ENCODE measurements at places on chromosomes 12 and 14.

GRCh38 chr12:176321-177181, 37.4 kb downstream of the SLC6A12 start:
- DNase-seq, result no peak

DNA sequence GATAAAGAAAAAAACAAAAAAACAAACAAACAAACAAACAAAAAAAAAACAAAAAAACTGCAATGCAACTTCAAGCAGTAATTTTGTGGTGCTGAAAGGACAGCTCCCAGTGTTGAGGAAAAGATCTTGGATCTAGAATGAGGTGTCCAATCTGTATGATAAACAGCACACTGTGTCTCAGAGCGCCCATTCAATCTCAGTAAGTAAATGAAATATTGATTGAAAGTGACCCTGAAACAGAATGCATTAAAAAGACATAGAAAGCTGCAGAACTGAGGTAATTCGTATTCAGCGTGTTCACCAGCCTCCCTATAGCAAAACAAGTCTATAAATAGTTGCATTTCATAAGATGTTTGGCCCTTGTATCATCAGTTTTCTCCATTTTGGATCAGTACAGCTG, 153.0 kb downstream of the NOVA1 start:
- no peak for DNase-seq

DNA sequence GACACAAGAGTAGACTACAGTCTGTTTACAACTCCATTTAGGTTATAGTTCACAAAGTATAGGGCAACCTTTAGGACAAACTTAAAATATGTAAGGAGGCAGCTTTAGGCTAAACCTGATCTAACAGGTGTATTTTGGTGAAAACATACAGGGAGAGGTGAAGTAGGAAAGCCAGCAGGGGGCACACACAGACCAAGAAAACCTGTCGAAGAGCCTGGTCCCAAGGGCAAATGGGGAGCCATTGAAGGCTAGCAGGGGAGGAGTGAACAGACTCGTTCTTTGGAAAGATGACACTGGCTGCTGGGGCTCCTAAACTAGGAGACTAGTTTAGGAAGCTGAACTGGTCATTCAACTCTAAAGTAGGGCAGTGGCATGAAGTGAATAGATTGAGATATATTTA, 138.8 kb upstream of the WSCD2 start:
- DNase-seq, result no peak

GRCh38 chr14:64778104-64778754, 74.0 kb downstream of the PLEKHG3 start:
- no peak for DNase-seq

GRCh38 chr12:7806863-7807487, 17.8 kb downstream of the NANOG start:
- peak; percentile 38 for DNase-seq

DNA sequence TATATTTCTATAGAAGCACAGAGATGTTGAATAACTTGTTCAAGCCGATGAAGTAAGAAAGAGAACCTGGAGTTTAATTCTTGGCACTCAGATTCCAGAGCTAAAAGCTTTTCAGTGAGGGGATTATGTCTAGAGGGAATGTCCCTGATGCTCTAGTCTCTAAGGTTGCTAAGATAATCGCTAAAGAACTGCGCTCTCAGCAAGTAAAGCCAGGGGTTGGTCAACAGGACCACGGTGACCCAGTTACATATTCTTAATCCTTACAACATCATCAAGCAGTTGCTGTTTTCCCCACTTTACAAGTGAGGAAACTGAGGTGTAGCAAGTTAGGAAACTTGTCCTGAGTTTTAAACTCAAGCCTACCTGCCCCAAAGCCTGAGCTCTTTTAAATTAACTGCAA, 110.8 kb downstream of the DAD1 start:
- no peak for DNase-seq

GRCh38 chr14:48373981-48374380, 698.6 kb upstream of the MDGA2 start:
- no peak for DNase-seq

GRCh38 chr12:88644946-88645702, 64.9 kb upstream of the KITLG start:
- DNase-seq, result no peak

GRCh38 chr14:47154276-47154797, 502.8 kb upstream of the RPL10L start:
- DNase-seq, result no peak

GRCh38 chr14:40312296-40312695, 880.1 kb upstream of the FBXO33 start:
- DNase-seq, result no peak

DNA sequence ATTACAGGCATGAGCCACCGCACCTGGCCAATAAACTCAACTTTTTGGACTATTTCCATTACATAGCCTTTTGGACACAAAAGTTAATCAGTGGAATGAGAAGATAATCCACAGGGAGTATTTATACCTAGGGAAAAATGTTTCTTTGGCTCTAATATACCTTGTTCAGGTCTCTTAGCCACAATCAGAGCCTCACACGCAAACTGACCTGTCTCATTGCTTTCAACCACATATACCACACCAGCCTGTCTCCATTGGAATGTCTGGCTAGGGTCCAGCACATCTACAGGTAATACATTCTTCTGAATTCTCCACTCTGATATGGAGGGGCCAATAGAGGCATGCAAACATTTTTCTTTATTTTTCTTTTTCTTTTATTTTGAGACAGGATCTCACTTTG, 3.8 kb upstream of the RBMS2 start:
- no peak for DNase-seq

GRCh38 chr12:119117936-119118335, 60.8 kb upstream of the HSPB8 start:
- no peak for DNase-seq

GRCh38 chr12:106760184-106760531, 14.3 kb upstream of the RIC8B start:
- no peak for DNase-seq

DNA sequence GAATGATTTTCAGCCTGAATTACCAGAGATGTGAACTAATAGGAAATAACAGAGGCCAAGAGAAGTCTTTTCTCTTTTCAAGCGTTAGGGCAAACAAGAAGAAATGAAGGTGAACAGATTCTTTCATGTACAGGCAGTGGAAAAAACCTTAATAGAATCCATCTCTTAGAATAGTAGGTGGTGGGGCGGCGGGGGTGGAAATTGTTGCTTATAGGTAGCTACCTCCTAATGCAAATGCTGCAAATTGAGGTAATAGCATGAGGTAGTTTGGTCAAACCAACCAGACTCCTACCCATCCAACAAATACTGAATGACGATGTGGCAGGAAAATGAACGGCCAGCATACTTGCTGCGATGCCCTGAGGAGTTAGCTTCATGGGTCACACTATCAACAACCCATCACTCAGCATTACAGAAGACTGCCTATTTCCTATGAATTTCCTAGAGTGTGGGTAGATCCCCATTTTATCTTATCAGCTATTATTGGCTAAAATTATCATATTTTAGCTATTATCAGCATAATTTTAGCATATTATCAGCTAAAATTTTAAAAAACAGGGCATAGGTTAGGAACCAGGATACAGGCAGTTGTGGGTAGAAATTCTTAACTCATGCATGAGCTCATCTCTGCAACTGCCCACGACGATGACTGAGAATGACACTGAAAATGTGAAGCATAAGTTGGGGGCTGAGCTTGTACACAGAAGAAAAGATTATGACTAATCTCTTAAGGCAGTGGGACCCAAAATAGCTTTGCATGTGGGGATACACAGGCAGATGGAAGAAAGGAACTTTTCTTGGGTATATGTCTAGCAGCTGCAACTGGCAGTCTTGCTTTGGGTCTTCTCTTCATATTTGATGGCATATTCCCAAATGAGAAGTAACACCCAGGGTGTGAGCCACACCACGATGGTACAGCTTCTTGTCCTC, 68.7 kb downstream of the NIN start:
- DNase-seq, result no peak

DNA sequence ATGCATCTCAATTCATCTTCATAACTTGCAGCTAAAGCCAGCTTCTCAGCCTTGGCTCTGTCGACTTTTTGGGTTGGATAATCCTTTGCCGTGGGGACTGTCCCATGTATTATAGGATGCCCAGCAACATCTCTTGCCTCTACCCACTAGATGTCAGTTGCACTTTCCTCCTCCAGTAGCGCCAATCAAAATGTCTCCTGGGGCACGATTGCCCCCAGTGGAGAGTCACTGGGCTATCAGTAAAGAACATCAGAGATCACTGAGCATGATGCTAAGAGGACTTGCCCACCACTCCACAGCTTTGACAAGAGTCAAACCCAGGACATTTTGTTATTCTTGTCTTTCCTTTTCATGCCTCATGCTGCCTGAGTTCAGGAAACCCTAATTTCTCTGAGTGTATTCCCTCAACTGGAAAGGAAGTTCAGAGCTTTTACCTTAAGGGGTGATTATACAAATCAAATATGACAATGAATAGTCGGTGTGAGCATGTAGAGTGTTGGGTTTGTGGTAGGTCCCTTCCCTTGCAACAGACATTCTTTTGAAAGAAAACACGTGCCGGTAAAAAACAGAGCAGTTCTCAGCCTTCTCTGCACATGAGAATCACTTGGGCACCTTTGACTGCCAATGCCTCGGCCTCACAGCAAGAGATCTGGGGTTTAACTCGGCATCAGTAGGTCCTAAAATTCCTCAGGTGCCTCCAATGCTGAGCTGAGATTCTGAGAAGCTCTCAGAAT, 980.6 kb downstream of the VRK1 start:
- DNase-seq, result no peak

- no peak for DNase-seq
These were observed 11.3 kb upstream of the KCNH3 start for GRCh38 chr12:49527361-49528130.

DNA sequence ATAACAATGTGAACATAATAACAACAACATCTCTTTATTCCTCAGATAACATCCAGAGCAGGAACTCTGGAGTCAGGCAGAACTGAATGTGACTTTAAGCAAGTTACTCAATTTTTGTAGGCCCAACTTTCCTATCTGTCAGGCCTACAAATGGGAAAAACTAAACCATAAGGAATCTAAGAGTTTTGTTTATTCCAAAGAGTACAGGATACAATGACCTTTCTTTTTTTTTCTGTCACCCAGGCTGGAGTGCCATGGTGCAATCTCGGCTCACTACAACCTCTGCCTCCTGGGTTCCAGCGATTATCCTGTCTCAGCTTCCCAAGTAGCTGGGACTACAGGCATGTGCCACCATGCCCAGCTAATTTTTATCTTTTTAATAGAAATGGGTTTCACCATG, 9.4 kb downstream of the LPCAT3 start:
- no peak for DNase-seq

- DNase-seq, result no peak
These were observed 9.7 kb downstream of the SLCO1C1 start for GRCh38 chr12:20704860-20705259.

DNA sequence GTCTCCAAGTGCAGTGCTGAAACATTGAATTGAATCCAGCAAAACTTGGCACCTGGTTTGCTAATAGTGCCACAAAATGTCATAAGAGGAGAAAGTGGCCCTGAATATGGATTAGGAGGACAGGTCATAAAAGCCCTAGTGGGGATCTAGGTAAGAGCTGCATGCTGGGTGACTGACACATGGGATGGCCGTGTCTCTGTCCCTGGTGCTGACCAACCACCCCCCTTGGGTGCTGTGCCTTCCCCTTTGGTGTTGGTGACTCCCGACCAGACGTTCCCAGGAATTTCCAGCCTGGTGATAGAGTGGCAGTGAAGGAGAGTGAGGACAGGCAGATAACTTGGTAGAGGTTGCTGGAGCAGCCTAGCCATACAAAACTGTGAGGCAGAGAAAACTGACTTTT, 142.8 kb downstream of the VRK1 start:
- DNase-seq, result no peak

DNA sequence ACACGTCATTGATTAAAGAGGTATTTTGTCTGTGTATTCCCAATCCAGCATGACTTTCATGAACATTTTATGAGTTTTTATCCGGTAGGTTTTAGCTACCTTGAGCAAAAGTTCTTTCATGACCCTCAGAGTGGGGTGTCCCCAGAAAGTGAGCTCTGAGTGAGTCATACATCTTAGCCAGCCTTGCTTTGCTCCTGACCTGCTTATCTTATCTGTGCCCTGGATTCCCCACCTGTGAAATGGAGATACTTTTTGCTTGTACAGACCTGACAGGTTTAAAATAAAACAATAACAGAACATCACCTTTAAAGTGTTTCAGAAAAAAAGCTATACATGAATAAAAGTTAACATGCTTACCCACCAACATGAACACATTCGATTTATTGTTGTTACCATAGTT, 202.8 kb upstream of the SOX5 start:
- DNase-seq, result no peak

DNA sequence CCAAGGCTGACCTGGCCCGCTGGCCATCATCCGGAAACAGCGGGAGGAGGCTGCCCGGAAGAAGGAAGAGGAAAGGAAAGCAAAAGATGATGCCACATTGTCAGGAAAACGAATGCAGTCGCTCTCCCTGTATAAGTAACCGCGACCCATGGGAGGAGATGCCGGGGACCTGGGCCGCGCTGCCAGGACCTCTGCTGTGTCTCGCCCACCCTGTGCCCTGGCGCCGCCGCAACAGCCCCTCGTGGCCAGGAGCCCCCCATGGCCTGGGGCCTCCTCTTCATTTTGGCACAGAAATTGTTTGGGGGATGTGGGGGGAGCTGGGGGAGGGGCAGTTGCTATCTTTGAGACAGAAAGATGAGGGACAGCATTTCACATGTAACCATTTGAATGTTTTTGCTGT, 16.5 kb downstream of the HSPB8 start:
- no peak for DNase-seq

DNA sequence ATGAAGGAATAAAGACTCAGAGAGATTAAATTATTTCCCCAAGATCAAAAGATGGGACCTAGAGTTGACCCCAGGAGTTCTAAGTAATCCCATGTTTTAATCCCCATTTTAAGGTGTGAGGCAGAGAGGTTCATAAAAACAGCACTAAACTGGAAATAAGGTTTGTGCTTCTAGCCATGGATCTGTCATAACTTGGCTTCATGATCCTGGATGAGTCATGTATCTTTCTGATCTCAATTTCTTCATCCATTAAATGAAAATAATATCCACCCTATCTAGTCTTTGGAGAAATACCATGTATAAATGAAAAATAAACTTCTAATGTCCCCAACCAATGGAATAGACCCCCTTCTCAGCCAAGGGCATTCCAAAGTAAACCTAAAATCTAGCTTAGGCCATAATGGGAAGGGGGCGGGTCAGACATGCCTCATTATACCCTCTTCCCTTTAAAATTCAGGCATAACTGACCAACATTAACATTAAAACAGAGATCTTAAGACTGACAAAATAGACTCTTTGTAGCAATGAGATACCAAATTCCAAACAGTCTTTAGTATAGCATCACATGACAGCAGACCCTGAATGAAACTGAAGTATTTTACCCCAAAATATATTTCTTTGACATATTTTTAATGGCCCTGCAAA, 47.8 kb downstream of the SLC41A2 start:
- DNase-seq, result no peak

GRCh38 chr12:97397008-97397407, 65.6 kb upstream of the RMST start:
- DNase-seq, result no peak
